Hindlimb muscle (tissue), 1 donor: ENCODE measurements at places on chromosomes 6 and 20.

GRCh38 chr6:45094831-45095230 lies 233.3 kb upstream of the RUNX2 start:
- DNase-seq, result no peak

GRCh38 chr6:2741756-2742155 lies 9.0 kb downstream of the MYLK4 start:
- no peak for DNase-seq

- no peak for DNase-seq
Measured at GRCh38 chr6:137702791-137703424, 164.2 kb upstream of the TNFAIP3 start.

GRCh38 chr6:132391391-132392269 lies 9.6 kb downstream of the MOXD1 start:
- no peak for DNase-seq
